Substantia nigra (tissue), 51 donors: ENCODE measurements at places on chromosomes 11 and 22.

DNA sequence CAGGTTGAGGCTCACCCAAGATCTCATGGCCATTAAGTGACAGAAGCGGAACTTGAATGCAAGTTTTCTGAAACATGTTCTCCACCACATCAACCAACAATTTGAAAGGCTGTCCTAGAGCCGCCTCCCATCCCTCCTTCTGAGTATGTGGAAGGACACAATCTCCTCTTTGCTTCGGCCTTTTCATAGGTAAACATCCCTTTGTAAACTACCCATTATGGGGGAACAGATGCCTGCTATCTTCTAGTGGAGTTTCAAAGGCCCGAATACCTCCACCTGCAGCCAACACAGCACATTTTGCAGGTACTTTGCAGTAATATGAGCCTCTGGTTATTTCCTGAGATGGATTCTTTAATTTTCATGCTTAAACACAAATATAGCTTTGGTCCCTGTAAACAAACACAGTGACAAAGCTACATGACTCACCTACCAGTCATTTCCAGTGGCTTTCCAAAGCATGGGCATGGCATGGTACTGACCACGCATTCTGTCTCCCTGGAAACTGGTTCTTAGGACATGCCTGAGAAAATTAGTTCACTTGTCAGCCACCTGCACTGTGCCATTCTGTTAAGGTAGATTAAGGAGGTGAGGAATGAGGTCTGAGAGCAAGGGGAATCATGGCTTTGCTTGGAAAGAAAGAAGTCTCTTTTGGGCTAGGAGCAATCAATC lies 60.2 kb downstream of the EHF start:
- DNase-seq: no peak

GRCh38 chr11:61850687-61851086 lies 22.6 kb downstream of the FADS2 start:
- no peak for DNase-seq

DNA sequence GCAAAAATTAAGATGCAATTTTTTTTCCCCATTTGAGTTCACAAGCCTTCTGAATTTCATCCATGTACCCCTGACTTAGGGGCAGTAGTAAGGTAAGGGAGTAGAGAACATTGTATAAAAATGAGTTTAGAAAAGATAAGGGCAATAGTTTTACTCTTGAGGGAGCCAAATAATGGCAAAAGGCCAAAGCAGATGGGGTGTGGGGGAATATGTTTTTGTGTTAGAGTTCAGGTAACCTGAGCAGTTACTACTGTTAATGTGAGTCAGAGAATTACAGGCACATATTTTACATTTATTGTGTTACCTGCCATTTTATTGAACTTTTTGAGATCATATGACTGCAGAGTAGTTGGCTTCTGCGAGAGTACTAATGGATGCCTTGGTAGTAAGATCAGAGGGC lies 3.1 kb downstream of the EED start:
- DNase-seq: no peak

DNA sequence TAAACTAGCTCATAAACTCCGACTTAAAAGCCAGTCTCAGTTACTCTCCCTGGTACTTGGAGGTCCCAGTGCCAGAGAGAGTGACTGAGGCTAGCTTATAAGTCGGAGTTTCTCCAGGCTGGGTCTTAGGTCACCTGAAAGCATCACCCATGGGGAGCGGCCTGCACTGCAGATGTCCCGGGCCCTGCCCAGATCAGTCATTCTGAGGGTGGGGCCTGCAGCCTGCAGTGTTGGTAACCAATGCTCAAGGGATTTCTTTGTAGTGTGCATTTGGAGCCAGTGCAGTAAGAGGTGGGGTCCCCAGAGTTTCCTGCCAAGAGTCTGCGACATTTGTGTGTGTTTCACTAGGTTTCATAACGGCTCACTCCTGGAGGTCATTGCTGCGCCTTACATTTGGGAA lies 14.8 kb downstream of the TAB1 start:
- no peak for DNase-seq

- no peak for DNase-seq
These were observed 22.5 kb downstream of the TECTA start for GRCh38 chr11:121123496-121124069.

DNA sequence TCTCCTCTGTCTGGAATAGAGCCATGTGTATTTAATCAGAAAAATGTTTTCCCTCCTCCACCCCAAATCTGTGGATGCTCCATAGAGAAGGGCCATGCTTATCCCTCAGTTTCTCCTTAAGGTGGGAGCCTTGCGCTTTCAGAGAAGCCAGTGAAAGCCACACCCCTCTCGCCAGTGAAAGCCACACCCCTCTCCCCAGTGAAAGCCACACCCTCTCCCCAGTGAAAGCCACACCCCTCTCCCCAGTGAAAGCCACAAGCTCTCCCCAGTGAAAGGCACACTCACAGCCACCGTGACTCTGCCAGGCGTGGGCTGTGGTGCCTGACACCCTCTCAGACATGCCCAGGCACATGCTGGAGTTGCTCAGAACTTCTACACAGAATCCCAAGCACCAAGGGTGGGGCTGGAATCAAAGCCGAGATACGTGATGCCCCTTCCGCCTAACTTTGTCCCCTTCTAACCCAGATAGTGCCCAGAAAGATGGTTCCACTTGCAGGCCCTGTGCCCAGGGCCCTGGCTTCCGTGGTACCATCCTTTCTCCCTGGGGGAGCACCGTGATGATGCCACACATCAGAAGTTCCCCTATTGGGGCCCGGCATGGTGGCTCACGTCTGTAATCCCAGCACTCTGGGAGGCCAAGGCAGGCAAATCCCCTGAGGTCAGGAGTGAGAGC lies 16.5 kb upstream of the PRR5 start:
- DNase-seq: no peak

- DNase-seq: no peak
These were observed 17.9 kb upstream of the ZC3H12C start for GRCh38 chr11:110075105-110075846.

DNA sequence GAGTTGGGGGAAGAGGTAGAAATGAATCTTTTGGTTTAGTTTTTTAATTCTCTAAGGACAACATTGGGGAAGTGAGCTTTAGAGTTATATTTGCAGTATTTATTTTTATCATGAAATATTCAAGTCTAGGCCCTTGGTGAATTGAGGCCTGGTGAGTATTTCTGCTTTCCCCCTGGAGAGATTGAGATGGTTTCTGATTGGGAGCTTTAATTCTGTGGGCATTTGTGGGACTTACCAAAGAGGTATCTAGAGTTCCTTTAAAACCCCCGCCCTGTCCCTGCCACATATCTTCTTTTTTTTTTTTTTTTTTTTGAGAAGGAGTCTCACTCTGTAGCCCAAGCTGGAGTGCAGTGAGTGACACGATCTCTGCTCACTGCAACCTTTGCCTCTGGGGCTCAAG lies 9.6 kb downstream of the ACO2 start:
- no peak for DNase-seq

- DNase-seq: no peak
These were observed 759 bp downstream of the AP2A2 start for GRCh38 chr11:926341-926916.

DNA sequence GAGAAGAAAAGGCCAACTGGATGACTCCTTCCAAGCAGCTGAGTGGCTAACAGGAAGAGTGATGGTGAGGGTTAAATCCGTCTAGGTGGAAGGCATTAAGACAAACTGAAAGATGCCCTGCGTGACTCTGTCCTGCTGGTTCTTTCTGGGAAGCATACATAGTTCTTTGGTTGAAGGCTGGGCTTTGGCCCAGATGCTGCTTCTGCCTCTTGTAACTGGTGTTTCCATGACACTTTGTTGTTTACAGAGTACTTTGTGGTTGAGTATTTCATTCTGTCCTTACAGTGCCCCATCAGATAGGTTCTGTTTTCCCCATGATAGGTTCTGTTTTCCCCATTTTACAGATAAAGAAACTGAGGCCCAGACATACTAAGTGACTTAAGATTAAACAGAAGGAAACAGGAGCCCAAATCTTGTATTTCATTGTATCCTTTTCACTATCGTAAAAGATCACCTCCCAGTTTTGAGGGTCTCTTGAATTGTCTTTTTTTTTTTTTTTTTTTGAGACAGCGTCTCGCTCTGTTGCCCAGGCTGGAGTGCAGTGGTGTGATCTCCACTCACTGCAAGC lies 124.3 kb upstream of the RASSF10 start:
- no peak for DNase-seq

- DNase-seq: no peak
These were observed 4.7 kb upstream of the ARHGAP42 start for GRCh38 chr11:100682247-100682969.

DNA sequence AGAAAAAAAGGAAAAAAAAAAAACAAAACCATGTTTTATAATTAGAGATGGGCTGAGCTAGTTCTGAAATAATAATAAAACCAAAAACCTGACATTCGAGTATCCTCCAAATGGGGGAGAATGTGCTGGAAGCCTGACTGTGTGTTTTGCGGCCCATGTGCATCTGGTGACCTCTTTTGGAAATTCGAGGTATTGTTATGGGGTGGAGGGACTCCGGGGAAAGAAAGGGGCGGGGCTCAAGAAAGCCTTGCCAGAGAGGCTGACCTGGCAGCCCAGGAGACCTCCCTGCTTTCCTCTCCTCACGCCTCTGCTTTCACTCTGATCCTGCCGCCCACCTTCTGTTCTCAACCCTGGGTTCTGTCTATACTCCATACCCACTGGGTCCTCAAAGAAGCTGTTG lies 72.9 kb downstream of the CTTN start:
- no peak for DNase-seq

GRCh38 chr11:43933608-43934551 lies 8.6 kb upstream of the C11orf96 start:
- no peak for DNase-seq

DNA sequence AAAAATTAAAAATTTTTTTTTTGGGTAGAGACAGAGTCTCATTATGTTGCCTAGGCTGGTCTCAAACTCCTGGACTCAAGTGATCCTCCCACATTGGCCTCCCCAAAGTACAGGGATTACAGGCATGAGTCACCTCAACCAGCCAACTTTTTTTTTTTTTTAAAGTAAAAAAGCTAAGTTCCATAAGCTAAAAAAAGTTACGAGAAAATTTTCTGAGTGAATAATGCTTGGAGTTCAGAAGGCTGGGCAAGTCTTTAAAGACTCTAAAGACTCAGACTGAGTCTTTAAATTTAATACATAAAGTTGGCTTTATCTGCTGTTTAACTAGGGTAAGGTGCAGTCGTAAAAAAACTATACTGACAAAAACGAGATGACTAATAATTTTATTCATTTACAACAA lies 5.6 kb downstream of the DDX6 start:
- no peak for DNase-seq

DNA sequence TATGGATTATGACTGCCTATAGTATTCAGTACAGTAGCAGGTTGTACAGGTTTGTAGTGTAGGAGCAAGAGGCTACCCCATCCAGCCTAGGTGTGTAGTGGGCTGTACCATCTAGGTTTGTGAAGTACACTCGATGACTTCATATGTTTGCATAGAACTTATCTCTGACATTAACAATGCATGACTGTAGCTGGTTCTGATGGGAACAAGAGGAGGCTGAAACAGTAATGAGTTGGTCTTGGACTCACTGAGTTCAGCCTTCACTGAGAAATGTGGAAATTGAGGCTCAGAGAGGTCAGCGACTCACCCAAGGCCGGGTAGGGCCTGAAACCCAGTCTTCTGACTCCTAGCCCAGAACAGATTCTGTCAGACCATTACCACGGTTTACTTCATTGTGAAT lies 13.0 kb downstream of the MYO7A start:
- no peak for DNase-seq

GRCh38 chr22:48047722-48048500 lies 1285.5 kb downstream of the TBC1D22A start:
- no peak for DNase-seq

DNA sequence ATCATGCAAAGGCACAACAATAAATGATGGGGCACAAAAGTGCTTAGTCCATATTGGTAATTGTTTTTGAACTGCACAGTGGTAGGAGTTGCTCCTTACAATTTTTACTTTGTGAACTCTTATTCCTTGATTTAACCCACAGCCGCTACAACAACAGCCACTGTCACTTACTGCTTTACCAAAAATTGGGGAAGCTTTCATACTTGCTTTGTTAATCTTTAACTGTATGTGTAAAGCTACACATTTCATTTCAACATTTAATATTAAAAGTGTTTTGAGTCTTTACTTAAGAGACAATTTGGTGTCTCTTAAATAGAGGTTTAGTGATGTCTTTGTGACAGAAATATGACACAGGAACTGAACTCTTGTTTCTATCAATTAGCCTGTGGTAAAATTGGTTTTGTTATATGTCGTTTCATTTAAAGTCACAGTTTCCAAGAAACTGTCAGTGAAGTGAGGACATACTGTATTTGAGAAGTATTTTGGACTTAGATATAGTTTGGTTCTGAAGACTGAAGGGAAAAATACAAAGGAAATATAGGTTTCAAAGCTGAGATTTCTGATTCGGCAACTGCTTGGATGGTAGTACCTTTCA lies 6.5 kb upstream of the IL18BP start:
- DNase-seq: no peak

DNA sequence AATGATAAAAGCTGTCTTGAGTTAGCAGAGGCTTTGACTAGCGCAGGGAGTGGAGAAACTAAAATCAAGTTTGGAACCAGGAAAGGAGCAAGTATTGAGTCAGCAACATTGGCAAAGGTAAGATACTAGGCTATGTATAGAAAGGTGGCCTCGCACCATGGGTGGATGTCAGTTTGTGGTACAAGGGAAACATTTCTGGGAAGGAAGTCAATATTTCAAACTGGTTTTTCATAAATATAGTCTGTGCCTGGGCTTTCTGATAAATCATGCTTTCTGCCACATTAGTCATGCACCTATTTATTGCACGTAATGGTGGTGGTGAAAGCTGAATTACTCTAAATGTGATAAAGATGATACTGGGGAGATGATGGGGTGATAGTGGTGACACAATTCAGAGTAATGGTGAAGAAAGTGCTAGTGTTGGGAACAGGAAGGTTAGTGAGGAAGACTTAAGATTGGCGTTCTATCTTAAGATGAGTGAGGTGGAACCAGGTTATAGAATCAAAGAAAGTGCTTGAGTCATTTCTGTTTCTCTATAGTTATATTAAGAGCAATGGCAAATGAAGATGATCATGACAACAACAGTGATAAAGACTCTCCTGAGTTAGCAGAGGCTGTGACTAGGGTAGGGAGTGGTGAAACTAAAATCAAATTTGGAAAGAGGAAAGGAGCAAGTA lies 729.0 kb downstream of the FAM181B start:
- no peak for DNase-seq

DNA sequence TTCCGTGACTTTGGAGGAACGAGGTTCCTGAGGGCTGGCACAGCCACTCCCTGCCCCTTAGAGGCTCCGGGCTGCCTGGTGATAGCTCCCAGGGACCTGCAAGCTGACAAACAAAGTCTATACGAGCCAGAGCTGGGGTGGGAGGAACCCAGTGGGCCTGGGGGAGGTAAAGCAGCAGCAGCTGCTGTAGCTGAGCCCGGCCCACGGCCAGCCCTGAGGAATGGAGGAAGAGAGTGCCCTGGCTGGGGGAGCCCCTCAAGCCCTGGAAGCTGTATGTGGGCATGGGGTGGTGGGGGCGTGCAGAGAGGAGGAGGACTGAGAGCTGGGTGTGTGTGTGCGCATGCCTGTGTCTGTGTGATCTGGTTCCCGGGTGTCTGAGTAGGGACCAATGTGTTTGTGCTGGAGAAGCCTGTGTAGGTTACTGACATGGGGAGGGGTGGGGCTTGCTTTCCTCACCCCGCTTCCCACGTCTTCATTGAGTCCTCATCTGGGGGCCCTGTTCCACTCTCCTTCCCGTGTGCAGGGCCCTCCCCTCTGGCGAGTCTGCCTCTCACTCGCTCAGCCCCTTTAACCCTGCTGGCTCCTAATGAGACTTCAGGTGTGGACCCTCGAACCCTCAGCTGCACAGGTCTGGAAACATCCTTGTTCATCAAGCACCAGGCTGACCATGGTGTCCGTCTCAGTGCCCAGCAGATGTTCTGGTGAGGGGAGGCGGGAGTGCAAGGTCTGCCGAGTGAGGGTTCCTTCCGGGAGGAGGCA lies 10.8 kb downstream of the ST3GAL4 start:
- DNase-seq: no peak
